ENCODE measurements at places on chromosomes 6 and 20. TPM values are rescaled to one million over a fixed set of nuclear protein-coding genes. Genes with fewer than 3 reads are reported as not detected.

Gene SF3B5
- total RNA-seq = 117 TPM

Gene ARMC2
- total RNA-seq = 8.0 TPM

Gene FKBP1C
- total RNA-seq = 0.62 TPM

Gene TSHZ2
- total RNA-seq = 12.0 TPM

Gene ELOVL2
- total RNA-seq = 2.3 TPM

Gene GHRH
- 10.7 TPM for total RNA-seq

Gene RIPOR3
- 3.3 TPM for total RNA-seq

Gene PCSK2
- 1.4 TPM for total RNA-seq

Gene PABPC1L
- total RNA-seq = 6.3 TPM

Gene RPS6KA2
- 59.6 TPM for total RNA-seq

Gene PLCB4
- 29.7 TPM for total RNA-seq

DNA sequence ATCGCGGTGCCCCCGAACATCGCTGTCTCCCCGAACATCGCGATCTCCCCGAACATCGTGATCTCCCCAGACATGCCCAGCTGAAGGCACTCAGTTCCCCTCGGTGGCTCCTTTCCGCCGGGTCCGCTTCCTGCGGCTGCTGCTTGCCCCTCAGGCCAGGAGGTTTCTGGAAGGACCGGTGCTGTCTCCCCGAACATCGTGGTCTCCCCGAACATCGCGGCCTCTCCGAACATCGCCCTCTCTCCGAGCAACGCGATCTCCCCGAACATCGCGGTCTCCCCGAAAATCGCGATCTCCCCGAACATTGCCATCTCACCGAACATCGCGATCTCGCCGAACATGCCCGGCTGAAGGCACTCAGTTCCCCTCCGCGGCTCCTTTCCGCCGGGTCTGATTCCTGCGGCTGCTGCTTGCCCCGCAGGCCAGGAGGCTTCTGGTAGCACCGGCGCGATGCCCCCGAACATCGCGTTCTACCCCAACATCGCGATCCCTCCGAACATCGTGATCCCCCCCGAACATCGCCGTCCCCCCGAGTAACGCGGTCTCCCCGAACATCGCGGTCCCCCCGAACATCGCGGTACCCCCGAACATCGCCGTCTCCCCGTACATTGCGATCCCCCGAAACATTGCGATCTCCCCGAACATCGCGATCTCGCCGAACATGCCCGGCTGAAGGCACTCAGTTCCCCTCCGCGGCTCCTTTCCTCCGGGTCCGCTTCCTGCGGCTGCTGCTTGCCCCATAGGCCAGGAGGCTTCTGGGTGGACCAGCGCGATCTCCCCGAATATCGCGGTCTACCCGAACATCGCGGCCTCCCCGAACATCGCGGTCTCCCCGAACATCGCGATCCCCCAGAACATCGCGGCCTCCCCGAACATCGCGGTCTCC is 808 bp downstream of the ULBP1 start:
- DNase-seq = no peak

GRCh38 chr6:36997811-36998722 is 7.4 kb upstream of the FGD2 start:
- peak; percentile 65 for DNase-seq

- DNase-seq = no peak
Measured at GRCh38 chr6:68657374-68658139, 22.5 kb downstream of the ADGRB3 start.

- no peak for DNase-seq
Measured at GRCh38 chr20:6959900-6960312, 192.4 kb downstream of the BMP2 start.

DNA sequence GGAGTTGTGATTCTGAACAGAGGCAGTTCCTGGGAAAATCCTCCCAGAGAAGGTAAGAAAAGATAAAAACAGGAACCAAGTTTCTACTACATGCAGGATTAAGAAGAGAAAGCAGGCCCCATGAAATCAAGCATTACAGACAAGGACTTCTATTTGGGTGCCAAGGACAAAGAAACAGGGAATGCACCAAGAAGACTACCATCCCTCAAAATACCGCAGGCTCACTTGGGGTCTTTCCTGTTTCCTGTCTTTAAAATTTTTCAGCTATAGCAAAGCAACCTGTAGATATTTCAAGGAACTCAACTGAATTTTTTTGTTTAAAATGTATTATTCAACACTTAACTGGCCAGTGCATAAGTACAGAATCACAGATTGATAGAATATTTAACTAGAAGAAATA is 107.5 kb downstream of the THEMIS start:
- no peak for DNase-seq

DNA sequence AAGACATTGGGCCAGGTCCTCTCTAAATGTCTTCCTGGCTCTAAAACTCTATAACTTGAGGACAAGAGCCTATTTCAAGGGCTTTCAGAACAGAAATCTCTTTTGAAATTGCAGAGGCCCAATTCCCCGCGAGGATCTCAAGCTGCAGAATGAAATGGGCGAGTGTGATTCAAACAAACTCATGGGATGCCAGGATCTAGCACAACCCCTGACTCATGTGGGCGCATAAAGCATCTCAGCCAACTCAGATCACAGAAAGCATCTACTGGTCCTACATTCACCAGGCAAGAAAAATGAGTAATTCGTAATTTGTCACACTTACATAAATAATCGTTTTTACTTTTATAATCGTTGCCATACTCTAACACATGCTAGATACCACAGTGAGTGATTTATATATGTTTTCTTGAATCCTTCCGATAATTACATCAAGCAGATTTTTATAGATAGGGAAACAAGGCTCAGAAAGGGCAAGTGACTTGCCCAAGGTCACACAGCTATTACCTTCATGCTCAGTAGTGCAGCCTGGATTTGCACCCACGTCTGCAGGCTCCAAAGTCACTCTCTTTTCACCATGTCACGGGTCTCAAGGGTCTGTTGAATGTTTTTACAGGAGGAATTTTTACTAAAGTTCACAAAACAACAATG is 26.2 kb downstream of the FOXF2 start:
- DNase-seq = no peak

GRCh38 chr6:45576648-45577624 is 199.2 kb upstream of the SUPT3H start:
- peak; percentile 65 for DNase-seq

GRCh38 chr20:63427206-63427605 is 45.2 kb downstream of the KCNQ2 start:
- no peak for DNase-seq

- DNase-seq = no peak
Measured at GRCh38 chr6:42933205-42933604, 3.9 kb downstream of the CNPY3 start.

DNA sequence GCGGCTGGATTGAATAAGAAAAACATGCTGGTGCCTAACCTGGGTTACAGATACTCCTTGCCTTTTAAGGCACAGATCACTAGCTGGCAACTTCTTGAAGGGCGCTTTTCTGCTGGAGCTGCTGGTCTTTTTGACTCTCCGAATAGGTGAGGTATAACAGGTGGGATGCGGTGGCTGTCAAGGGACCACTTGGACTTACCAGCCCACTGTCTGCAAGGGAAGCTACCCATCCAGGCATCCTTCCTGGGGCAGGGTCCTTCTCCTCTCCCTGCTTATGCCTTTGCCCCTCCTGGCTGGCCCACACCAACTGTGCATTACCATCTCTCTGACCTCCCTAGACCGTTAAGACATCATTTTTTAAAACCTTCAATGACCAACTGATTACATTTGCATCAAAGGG is 57.4 kb downstream of the NPEPL1 start:
- no peak for DNase-seq

- DNase-seq = no peak
Measured at GRCh38 chr6:36701401-36701991, 3.9 kb downstream of the RAB44 start.

- no peak for DNase-seq
Measured at GRCh38 chr6:139540276-139540675, 165.8 kb upstream of the CITED2 start.

DNA sequence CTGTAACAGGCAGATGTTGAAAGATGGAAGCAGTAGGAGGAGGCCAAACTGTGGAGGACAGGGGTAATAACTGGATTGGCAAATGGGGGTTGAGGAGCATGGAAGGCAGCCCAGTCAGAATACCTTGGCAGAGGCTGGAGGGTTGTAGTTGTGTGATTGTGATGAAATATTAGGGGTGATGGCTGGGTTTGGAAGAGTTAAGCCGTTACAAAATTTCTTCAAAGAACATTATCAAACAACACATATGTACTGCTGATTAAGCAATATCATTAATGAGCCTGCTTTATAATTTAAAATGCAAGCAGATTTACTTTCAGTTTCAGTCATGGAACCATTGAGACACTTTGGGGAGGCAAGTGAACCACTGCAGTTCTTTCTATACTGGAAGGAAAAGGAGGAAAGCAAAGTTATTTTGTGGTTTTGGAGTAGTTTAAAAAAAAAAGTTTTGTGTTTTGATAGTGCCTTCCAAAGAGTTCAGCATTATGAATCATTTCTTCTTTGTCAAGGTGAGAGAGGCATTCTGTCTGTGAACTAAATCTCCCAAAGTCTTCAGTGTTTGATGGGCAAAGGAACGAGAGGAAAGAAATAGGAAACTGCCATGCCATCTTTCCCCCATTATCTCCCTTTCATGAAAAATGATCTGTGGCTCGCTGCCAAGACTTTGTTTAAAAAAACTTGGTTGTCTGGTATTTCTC is 20.7 kb downstream of the FOXO3 start:
- DNase-seq = peak; percentile 43

DNA sequence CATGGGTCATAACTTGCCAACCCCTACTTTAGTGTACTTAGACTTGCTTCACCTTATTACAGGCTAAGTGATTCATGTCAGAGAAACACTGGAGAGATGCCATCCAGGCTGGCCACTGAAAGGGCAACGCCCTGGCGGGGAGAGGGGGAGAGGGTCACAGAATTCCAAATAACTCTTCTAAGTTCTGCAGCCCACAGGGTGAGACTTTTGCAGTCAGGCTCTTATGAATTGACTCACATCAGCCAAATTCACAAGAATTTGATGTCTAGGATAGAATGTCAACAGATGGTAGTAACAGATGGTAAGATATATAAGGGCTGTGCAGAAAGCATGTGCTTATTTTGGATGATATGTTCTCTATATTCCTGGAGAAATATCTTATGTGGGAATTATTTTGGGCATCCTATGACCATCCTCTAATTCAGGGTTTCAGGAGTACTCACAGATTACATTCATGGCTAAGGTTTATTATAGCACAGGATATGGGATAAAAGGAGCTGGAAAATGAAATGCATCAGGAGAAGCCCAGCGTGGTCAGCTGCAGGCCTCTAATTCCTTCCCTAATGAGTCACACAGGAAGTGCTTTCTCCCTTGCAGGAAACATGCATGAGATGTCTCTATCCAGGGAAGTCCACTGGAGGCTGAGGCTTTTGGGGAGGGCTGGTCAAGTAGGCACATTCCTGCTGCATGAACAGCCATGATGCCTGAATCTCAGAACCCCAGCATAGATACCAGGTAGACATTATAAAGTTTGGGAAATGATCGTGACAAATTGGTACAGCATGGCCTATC is 58.7 kb upstream of the RIN2 start:
- DNase-seq = no peak

DNA sequence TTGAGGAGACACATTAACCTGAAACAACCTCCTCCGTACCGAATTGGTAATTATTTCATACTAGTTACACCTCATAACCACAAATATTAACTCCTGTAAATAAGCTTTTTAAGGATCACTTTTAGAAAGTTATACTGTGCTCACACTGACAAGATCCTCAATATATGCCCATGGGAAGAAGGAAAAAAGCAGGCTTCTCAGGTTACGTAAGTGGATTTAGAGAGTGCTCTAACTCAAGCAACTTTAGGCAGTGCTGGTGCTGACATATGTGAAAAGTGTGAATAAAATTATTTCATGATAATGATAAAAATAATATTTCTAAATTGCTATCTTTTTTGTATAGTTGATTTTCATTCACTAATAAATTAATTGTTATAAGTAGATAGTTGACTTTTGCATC is 76.1 kb downstream of the PRKN start:
- DNase-seq = no peak

- DNase-seq = no peak
Measured at GRCh38 chr20:17940224-17940971, 28.2 kb downstream of the SNX5 start.

DNA sequence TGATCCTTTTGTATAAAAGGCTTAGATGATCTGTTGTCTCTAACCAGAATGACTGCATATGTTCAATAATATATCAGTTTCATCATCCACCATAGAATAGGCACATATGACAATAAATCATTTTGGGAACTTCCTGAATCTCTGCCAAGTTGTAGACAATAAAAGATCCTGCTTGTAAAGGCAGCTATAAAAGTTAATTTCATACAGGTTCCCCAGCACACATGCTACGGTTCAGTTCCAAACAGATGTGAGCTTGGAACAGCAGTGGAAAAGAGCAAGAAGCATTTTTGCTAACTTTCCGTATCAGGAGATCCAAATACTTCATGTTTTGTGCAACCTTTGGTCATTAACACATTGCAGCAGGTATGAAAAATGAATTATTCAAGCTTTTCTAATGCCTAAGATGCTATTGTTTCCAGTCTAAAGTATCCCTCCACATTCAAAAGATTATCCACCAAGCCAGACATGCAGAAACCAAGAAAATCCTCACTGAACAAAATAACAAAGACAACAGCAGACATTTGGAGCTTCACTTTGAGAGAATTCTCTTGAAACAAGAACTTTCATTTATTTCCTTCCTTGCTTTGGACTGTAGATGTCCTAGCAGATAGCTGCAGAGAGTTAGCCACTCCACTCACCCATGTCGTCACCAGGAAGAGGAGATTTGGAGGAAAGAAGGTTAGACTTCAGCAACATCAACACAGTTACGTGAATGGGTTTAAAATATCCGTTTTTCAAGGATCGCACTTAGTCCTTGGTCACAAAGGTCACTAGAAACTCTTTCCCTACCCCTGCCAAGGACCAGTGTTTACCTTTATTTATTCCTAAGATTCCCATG is 453.5 kb upstream of the JARID2 start:
- no peak for DNase-seq

- DNase-seq = peak; percentile 23
Measured at GRCh38 chr6:163837691-163838431, 423.3 kb downstream of the QKI start.

GRCh38 chr20:6921717-6922386 is 154.4 kb downstream of the BMP2 start:
- DNase-seq = no peak

GRCh38 chr20:16260911-16261310 is 312.3 kb downstream of the KIF16B start:
- no peak for DNase-seq

- no peak for DNase-seq
Measured at GRCh38 chr6:30935018-30935417, 3.0 kb upstream of the SFTA2 start.

DNA sequence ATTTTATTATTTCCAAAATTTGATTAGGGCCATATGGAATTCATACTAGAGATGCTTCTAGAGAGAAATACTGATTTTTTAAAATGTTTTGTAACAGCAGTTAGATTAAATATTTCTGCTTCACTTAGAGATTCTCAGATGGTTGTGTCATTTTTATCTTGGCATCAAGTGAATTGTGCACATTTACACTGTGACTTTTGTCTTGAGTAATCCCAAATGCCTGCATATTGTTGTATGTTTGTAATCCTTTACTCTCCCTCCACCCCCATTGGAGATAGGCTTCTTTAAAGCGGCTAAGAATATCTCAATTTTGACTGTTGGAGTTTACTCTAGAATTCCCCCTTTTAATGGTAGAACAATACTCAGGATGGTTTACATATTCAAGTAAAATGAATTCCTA is 19.0 kb downstream of the STX16 start:
- no peak for DNase-seq

Measured in left cardiac atrium (tissue), 4 donors.